ENCODE measurements at places on chromosomes 3 and 15.

DNA sequence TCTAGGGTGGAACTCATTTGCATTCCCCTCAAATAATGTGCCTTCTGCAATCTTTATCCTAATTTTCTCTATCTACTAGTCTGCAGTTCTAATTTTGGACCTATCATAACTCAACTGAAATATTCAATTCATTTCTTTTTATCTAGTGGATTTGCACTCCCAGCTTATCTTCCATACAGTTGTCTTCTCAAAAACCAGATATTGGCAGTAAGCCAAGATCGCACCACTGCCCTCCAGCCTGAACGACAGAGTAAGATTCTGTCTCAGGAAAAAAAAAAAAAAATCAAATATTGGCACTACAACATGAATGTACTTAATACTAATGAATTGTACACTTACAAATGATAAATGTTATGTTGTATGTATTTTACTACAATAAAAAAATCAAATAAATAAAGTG lies 18.0 kb upstream of the CHMP2B start:
- no peak for DNase-seq

GRCh38 chr15:69032031-69032430 lies 17.5 kb downstream of the NOX5 start:
- DNase-seq = no peak

GRCh38 chr3:5488771-5489170 lies 301.3 kb downstream of the EDEM1 start:
- no peak for DNase-seq

GRCh38 chr3:183541235-183541655 lies 14.3 kb downstream of the KLHL6 start:
- no peak for DNase-seq

GRCh38 chr3:29026286-29026685 lies 254.6 kb upstream of the RBMS3 start:
- no peak for DNase-seq

Data from central memory CD8-positive, alpha-beta T cell (primary cell).